ENCODE measurements at places on chromosomes 11 and 22.

DNA sequence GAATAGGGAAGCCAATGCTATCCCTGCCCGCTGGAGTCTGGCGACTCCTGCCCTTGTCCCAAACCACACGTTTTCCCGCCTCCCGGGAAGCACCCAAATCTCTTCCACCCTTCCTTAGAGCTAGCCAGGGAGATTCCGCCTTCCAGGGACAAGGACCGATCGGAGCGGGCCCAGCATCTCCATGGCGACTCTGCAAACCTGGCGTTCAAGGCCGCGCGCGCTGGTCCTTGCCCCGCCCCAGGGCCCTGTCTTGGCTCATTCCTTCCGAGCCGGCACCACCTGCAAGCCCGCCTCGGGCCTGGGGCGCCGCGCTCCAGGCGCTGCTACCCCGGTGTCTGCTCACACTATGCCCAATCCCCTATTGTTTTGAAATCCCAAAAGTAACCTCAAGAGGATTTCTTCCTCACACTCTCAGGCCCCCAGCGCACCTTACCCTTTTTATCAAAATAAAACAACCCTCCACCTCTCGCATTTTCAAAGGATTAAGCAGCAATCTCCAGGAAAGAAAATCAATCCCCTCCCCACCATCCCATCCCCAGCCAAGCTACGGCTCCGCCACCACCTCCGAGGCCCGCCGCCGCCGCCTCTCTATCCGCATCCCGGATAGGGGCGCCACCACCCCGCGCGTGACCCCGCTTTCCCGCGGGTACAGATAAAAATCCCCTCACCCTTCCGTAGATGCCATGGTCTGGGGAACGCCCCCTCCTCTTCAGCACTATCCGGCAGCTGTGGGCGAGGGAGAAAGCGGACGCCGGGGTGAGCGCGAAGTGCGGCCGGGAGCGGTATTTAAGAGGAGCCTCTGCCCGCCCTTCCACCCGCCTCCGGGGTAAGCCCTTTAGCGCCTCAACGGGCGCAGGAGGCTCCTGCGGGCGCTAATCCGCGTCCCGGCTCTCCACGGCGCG is 825 bp downstream of the SLC1A2 start:
- DNase-seq: peak; percentile 33

GRCh38 chr11:75839851-75840250 is 24.8 kb downstream of the UVRAG start:
- no peak for DNase-seq

GRCh38 chr11:62401356-62401755 is 17.5 kb upstream of the SCGB1A1 start:
- DNase-seq: no peak

DNA sequence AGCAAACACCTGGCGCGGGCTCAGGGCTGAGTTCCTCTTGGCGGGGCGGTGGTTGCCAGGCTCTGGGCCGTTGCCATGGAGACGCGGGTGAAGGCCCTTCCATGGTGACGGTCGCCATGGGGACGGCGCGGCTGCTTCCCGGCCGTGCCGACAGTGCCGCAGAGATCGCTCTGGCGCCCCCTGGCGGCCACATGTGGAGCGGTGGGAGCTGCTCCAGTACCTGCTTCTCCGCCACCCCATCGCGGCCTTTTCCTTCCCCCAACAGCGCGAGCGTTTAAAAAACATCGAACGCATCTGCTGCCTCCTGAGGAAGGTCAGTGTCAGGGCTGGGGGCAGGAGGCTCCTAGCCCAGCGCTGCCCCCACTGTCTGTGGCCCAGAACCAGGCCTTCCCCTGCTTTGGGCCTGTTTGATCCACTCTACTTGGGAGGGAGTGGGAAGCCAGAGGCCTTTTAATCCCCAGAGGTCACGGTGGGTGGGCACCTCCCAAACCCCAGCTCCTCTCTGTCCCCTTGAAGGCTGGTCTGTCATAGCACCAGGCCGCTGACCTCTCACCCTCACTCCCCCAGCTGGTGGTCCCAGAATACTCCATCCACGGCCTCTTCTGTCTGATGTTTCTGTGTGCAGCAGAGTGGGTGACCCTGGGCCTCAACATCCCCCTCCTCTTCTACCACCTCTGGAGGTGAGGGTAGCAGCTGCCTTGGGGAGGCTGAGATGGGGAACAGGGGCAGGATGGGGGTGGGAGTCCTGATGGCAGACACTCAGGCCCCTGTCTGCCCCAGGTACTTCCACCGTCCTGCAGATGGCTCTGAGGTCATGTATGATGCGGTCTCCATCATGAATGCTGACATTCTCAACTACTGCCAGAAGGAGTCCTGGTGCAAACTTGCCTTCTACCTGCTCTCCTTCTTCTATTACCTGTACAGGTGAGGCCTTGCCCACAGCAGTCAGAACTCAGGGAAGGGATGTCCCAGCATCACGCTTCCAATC is 4.8 kb downstream of the CNIH2 start:
- DNase-seq: peak; percentile 100

DNA sequence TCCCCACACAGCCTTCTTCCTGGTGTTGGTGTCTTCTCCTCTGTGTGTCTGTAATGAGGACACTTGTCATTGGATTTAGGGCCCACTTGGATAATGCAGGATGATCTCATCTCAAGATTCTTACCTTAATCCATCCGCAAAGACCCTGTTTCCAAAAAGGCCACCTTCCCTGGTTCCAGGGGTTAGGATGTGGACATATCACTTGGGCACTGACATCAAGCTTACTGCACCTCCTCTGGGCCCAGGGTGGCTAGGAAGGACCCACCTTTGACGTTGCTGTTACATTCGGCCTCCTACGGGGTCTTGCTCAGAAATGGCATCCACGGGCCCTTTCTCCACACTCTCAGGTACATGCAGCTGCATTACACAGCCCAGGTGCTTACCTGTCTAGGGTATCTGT is 535.9 kb downstream of the BRD1 start:
- DNase-seq: no peak

All from endothelial cell (in vitro differentiated cells).